ENCODE measurements at places on chromosomes 1 and 21.

- no peak for DNase-seq
These were observed 82.4 kb downstream of the COL11A1 start for GRCh38 chr1:103025858-103026409.

GRCh38 chr1:178124115-178124514 is 30.2 kb downstream of the RASAL2 start:
- DNase-seq = no peak

- no peak for DNase-seq
These were observed 56.0 kb downstream of the ZMYM4 start for GRCh38 chr1:35324486-35324885.

DNA sequence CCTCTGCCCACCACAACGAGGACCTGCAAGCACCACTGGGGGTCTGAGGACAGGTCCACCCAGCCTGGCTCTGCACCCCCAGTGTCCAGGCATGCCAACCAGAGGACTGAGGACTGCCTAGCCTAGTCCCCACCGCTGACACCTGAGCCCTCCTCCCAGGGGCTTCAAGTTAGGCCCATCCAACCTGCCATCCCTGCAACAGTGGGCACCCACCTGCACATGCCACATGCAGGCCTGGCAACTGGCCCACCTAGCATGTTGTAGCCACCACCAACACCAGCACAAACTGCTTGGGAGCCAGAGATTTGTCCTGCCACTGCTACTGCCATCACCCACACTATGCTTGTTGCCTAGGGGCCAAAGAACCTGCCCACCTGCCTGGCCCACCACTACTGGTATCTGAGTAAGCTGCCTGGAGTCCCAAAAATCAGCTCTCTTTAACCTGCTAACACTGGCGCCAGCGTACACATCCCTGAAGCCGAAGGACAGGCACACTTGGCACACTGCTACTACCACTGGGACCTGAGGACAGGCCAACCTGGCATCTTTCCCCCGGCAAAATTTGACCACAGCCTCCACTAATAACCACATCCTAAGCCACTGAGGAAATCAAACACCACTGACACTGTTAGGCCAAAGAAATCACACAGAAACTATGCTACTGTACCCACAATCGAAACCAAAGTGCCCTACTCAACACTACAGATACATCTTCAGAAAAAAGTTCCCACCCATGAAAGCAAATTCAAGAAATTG is 61.5 kb downstream of the PSMG1 start:
- no peak for DNase-seq

GRCh38 chr1:172917972-172918371 is 132.8 kb downstream of the TNFSF18 start:
- DNase-seq = no peak

GRCh38 chr21:46114963-46115362 is 17.1 kb downstream of the COL6A2 start:
- DNase-seq = no peak

DNA sequence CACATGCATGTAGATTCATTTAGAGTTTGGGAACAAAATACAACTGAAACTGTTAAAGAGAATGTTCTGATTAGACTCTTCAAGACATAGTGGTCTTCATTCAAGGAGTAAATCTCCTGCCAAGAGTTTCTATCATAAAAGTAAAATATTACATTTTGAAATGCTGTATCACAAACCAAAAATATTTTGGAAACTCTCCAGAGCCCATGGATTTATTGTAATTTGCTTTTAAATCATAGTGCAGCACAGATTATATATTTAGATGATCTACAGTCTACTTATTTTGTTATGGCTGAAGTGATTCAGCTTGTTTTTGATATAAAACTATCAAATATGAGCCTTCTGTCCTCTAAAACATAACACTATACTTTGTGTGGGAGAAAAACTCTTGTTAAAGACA is 105.3 kb downstream of the DISP1 start:
- DNase-seq = no peak

DNA sequence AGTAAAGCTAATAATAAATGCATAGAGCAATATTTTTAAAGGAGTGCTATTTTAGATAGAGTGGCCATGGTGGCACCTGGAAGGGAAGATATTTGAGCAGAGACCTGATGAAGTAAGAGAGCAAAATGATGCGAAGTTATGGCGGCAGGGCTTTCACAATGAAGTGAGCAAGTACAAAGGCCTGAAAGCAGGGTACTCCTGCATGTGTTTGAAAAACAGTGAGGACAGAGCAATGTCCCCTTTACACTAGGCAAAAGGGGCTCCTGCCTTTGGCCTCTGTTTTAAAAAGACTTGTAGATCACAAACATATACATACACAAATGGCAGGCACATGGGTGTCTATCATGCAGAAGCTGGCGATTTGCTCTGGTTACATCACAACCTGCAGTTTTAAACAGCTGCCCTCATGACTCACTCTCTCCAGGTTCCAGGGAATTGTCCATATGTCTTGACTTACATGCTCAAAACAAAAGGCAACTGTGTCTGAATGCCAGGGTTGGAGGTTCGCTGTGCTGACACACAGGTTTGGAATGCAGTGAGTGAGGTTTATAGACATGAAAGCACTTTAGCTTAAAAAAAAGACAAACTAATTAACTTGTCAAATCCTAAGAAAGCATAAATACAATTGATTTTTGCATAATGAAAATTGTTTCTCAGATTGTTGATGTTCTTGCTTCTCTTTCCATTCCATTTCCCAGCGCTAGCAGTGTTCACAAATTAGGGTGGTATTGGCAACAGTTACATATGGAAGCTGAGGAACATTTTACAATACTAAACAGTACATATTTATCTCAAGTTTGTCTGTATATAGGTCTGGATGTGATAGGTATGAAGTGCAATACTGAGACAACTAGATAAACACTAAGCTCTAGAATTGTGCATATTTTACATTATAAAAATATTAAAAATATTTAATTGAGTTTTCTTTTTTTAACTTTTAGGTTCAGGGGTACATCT is 313.9 kb downstream of the BARHL2 start:
- no peak for DNase-seq

Data from activated CD8-positive, alpha-beta memory T cell treated with anti-CD3 and anti-CD28 coated beads, Interleukin-2, amount 50 U/mL, for 48 hours (primary cell).